ENCODE measurements at places on chromosomes 12 and 14. TPM values are rescaled to one million over a fixed set of nuclear protein-coding genes. Genes with fewer than 3 reads are reported as not detected.

DNA sequence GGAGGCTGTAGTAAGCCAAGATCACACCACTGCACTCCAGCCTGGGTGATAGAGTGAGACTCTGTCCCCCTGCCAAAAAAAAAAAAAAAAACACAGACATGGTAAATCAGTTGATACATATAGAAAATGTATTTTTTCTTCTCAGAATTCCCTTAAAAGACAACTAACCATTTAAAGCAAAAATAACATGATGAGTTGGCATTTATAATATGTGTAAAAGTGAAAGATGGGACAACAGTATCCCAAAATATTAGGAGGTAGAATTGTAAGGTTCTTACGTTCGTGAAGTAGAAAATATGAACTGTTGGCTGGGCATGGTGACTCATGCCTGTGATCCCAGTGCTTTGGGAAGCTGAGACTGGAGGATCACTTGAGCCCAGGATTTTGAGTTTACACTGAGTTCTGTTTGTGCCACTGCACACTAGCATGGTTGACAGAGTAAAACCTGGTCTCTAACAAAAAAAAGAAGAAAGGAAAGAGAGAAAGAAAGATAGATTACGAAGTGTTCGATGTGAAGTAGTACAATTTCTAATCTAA, 296.7 kb downstream of the FBXL14 start:
- DNase-seq: no peak
- H3K4me1 ChIP-seq: peaks cover 3% of the 10 kb centered on the region
- H3K36me3 ChIP-seq: no peaks in the 10 kb centered on the region
- no peak overlapping the region for H3K4me3 ChIP-seq
- H3K27ac ChIP-seq: no peak overlapping the region

- H3K27me3 ChIP-seq: no peaks in the 10 kb centered on the region
- H3K27ac ChIP-seq: peak overlapping the region; percentile 67
- DNase-seq: peak; percentile 34
- no peaks in the 10 kb centered on the region for H3K36me3 ChIP-seq
- H3K4me1 ChIP-seq: peaks cover 16% of the 10 kb centered on the region
These were observed 141.0 kb downstream of the SLC16A7 start for GRCh38 chr12:59736786-59737185.

- H3K27ac ChIP-seq: no peak overlapping the region
- no peaks in the 10 kb centered on the region for H3K36me3 ChIP-seq
These were observed 60.3 kb upstream of the TSPAN11 start for GRCh38 chr12:30866256-30866655.

DNA sequence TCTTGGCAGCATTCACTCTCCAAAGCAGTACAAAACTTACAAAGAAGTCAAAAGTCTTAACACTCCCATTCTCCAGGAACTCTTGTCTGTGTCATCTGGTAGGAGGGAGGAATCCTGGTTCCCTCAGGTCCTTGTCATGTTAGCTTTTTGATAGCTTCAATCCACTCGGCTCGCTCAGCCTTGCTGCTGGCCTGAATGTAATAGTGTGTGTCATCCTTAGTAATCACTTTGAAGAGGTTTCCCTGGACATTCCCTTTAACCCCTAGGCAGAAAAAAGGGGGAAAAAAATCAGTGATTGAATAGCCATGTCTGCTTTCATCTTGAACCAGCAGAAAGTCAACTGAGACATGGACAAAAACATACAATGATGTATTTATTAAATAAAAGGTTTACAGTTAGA, 24.8 kb downstream of the PLEK2 start:
- DNase-seq: no peak
- no peak overlapping the region for H3K27ac ChIP-seq
- H3K36me3 ChIP-seq: peaks cover 5% of the 10 kb centered on the region
- no peak overlapping the region for H3K4me3 ChIP-seq
- H3K4me1 ChIP-seq: peaks cover 14% of the 10 kb centered on the region

GRCh38 chr12:52122904-52123303, 43.4 kb downstream of the SMIM41 start:
- no peaks in the 10 kb centered on the region for H3K36me3 ChIP-seq
- H3K27me3 ChIP-seq: no peaks in the 10 kb centered on the region
- peaks cover 19% of the 10 kb centered on the region for H3K4me1 ChIP-seq
- no peak overlapping the region for H3K27ac ChIP-seq
- H3K4me3 ChIP-seq: no peak overlapping the region
- DNase-seq: no peak

Gene IGF1
- 15.8 TPM for total RNA-seq

DNA sequence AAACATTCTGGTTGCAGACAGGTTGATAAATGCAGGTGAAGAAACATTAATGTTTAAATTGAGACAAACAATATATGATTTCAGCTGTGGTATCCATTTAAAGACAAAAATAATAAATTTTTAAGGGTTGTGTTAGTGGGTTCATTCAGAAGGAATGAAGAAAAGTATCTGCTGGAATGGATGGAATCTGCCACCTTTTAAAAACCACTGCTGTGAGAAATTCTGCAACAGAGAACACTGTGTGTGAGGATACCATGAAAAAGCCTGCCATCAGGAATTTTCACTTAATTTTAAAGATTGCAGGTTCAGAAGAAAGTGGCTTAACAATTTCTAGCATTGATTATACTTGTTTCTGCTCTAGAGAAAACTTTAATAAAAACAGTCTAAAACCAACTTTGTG, 184.6 kb upstream of the SOX5 start:
- H3K4me1 ChIP-seq: no peaks in the 10 kb centered on the region

DNA sequence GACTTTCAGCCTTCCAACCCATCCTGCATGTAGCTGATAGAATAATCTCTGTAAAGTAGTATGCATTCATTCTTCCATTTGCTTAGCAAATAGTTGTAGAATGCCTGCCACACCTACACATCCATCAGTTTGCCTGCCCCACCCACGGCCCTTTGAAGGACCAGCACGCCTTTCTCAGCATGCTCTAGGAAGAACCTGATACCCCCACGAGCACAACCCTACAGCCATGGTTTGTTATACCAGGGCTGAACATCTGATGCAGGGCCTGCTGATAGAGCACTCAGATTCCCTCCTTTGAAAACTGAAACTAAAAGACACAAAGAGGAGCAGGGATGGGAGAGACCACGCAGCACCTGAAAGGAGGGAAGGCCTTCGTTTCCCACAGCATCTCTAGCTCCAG, 205.1 kb downstream of the ANO2 start:
- no peak overlapping the region for H3K27ac ChIP-seq
- H3K36me3 ChIP-seq: no peaks in the 10 kb centered on the region
- H3K27me3 ChIP-seq: no peaks in the 10 kb centered on the region
- no peak for DNase-seq

DNA sequence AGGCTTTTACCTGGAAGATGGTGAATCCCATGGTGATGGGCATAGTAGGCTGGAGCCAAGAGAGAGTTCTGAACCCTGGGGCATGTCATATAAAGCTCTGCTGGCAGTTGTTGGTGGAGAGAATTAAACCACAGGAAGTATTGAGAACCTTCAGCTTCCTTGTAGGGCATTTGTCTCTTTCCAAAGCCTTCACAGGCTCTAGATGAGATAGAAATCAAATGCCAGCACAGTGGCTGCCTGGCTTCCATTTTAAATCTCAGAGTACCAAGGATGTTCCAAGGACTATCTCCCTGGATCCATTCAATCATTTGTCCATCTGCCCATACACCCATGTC, 369.6 kb downstream of the DPF3 start:
- no peak overlapping the region for H3K27ac ChIP-seq
- H3K4me1 ChIP-seq: no peaks in the 10 kb centered on the region
- H3K4me3 ChIP-seq: no peak overlapping the region
- DNase-seq: no peak
- H3K27me3 ChIP-seq: no peaks in the 10 kb centered on the region
- H3K36me3 ChIP-seq: no peaks in the 10 kb centered on the region

DNA sequence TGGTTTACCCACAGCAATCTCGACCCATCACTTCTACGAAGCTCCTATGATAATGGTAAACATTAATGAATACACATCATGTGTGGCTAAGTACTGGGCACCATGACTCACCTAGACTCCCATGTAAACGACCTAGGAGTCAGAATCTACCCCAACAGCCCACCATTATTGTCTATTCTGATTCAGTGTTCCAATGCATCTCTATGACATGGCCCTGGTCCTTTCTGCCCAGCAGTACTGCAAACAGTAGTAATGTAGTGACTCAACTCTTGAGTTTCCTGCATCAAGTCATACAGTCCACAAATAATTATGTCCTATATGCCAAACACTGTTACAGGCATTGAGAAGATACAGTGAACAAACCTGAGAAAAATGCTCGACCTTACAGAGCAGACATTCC, 14.6 kb downstream of the GTF2A1 start:
- H3K4me3 ChIP-seq: no peak overlapping the region
- no peak for DNase-seq
- no peak overlapping the region for H3K27ac ChIP-seq

DNA sequence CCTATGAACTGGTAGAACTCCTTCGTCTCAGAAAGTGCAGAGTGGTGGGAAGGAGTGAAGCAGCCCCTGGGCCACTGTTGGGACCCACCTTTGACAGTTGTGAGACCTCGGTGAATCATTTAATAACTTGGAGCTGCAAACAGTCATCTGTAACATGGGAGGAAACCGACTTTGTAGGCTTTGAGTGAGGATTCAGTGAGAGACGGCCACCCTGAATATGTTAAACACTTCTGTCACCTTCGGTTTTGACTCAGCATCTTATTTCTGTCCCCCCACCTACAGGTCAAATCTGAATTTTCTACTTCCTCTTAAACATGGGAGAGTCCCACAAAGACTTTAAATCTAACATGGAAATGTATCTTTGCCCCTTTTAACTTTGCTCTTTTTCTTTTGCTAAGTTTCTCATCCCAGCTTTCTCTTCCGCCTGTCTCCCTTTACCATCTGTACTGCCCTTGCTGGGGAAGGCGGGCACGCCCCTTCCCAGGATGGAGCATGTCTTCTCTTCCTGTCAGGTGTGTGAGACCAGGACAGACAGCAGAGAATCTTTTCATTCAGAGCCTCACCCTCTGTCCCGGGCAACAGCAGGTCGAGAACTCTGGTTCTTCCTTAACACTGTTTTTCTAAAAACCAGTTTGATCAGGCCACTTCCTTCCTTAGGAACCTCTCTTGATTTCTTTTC, 37.1 kb downstream of the ZC3H14 start:
- DNase-seq: no peak
- no peak overlapping the region for H3K27ac ChIP-seq
- no peaks in the 10 kb centered on the region for H3K4me1 ChIP-seq
- no peaks in the 10 kb centered on the region for H3K27me3 ChIP-seq

GRCh38 chr12:99495799-99496198, 151.8 kb upstream of the GARIN6 start:
- no peak overlapping the region for H3K27ac ChIP-seq
- H3K4me1 ChIP-seq: peaks cover 6% of the 10 kb centered on the region
- no peaks in the 10 kb centered on the region for H3K27me3 ChIP-seq

DNA sequence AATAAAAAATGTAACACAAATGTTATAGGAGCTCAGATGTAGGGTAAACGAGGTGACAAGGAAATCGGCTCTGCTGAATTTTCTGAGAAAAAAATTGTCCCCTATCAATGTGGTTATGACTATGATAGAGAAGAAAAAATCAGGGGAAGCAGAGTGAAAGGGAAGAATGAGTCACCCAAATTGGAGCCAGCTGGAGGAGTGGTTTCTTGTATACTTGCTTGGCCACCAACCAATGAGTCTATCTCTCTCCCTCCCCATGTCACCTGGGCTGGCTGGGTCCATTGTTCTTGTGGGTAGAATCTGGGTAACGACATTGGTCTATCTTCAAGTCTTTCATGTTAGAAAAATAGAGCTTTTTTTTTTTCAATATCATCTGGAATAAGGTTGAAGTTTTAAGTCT, 196.6 kb upstream of the FLRT2 start:
- H3K4me1 ChIP-seq: no peaks in the 10 kb centered on the region
- no peak overlapping the region for H3K27ac ChIP-seq
- H3K4me3 ChIP-seq: no peak overlapping the region
- no peak for DNase-seq
- no peaks in the 10 kb centered on the region for H3K36me3 ChIP-seq
- no peaks in the 10 kb centered on the region for H3K27me3 ChIP-seq

GRCh38 chr14:102164241-102164641, 24.5 kb downstream of the WDR20 start:
- H3K27ac ChIP-seq: no peak overlapping the region
- DNase-seq: no peak
- no peaks in the 10 kb centered on the region for H3K27me3 ChIP-seq
- H3K36me3 ChIP-seq: no peaks in the 10 kb centered on the region
- H3K4me3 ChIP-seq: no peak overlapping the region

GRCh38 chr12:94157181-94157580, 8.8 kb downstream of the PLXNC1 start:
- no peaks in the 10 kb centered on the region for H3K36me3 ChIP-seq
- DNase-seq: no peak
- no peak overlapping the region for H3K4me3 ChIP-seq
- no peak overlapping the region for H3K27ac ChIP-seq
- no peaks in the 10 kb centered on the region for H3K27me3 ChIP-seq
- H3K4me1 ChIP-seq: no peaks in the 10 kb centered on the region

Gene PLEKHD1
- total RNA-seq: under 0.01 TPM

Gene FLRT2
- total RNA-seq: 114 TPM

GRCh38 chr12:16475521-16475920, 128.1 kb downstream of the MGST1 start:
- no peaks in the 10 kb centered on the region for H3K4me1 ChIP-seq
- no peaks in the 10 kb centered on the region for H3K36me3 ChIP-seq
- no peak for DNase-seq
- H3K27me3 ChIP-seq: no peaks in the 10 kb centered on the region
- no peak overlapping the region for H3K27ac ChIP-seq

- no peaks in the 10 kb centered on the region for H3K36me3 ChIP-seq
- no peak overlapping the region for H3K4me3 ChIP-seq
- H3K27ac ChIP-seq: no peak overlapping the region
- DNase-seq: no peak
- H3K4me1 ChIP-seq: no peaks in the 10 kb centered on the region
These were observed 1.3 kb downstream of the NINJ2 start for GRCh38 chr12:661720-662486.

Gene SLC39A5
- 333 TPM for total RNA-seq

Gene NOVA1
- 0.78 TPM for total RNA-seq
